SJSA1 (cell line): ENCODE measurements at places on chromosomes 4 and X. TPM values are rescaled to one million over a fixed set of nuclear protein-coding genes. Genes with fewer than 3 reads are reported as not detected.

The PRKG2 gene
- 0.03 TPM in 1 of 2 replicates, not detected in the other for total RNA-seq

The FAM184B gene
- not detected in 2 replicates for total RNA-seq

The PPP2R2C gene
- not detected in 2 replicates for total RNA-seq

The BEX4 gene
- total RNA-seq: 0.74 and 1.7 TPM in 2 replicates

The PPARGC1A gene
- 0.18 and 0.19 TPM in 2 replicates for total RNA-seq

The STATH gene
- not detected in 2 replicates for total RNA-seq

The CEP44 gene
- 22.8 and 31.7 TPM in 2 replicates for total RNA-seq

The PASD1 gene
- not detected in 2 replicates for total RNA-seq

The PAGE3 gene
- not detected in 2 replicates for total RNA-seq

The F11 gene
- not detected in 2 replicates for total RNA-seq

The ASB9 gene
- total RNA-seq: 1.4 and 3.4 TPM in 2 replicates

The OPHN1 gene
- 7.8 and 9.1 TPM in 2 replicates for total RNA-seq

The SUPT20HL1 gene
- not detected in 2 replicates for total RNA-seq

The AMBN gene
- total RNA-seq: not detected in 2 replicates

The PRPS2 gene
- 67.5 and 79.3 TPM in 2 replicates for total RNA-seq
